HCT116 (cell line): ENCODE measurements at places on chromosomes 6 and 20. TPM values are rescaled to one million over a fixed set of nuclear protein-coding genes. Genes with fewer than 3 reads are reported as not detected.

GRCh38 chr20:16283307-16283706, 289.9 kb downstream of the KIF16B start:
- DNase-seq, result no peak

GRCh38 chr6:104579310-104579863, 280.3 kb downstream of the HACE1 start:
- DNase-seq, result no peak

- DNase-seq, result no peak
These were observed 72.7 kb downstream of the BLOC1S5 start for GRCh38 chr6:7991536-7991935.

DNA sequence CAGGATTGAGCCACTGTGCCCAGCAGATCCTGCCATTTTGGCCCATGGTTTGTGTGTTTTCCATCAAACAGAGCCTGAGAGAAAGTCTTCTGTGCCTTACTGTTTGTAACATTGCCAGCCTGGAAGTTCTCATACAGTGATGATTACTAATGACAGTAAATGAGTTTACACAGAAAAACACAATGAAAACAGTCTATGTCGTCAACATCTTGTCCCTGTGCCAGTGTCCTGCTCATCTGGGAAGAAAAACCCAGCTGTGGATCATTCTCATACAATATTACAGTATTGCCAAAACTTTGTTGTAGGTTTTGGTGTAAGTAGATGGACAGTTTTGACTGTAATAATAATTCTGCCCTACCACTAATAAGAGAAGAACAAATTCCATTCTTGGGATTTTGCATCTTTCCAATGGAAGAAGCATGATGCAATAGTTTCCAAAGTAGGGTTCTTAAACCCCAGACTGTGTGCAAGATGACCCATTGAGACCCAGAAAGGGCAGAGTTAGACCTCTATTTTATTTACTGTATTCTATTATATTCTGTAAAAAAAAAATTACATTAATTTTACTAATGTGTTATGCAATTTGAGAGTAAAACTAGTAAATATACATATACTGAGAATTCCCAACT, 135.0 kb upstream of the JARID2 start:
- DNase-seq, result no peak

DNA sequence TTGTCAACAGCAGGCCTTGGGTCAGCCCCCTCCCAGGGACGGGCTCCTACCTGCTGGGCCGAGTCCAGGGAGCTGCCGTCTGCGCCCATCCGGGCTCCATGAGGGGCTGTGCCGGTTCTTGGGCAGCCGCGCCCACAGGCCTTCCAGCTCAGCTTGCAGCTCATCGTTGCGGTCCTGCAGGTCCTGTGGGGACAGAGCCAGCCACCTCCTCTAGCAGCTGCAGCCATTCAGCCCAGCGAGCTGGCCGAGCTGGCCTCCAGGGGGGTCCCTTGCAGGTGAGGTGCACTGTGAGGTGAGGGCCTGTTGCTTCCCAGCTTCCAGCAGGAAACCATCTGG, 74.4 kb downstream of the GINS1 start:
- DNase-seq, result no peak

DNA sequence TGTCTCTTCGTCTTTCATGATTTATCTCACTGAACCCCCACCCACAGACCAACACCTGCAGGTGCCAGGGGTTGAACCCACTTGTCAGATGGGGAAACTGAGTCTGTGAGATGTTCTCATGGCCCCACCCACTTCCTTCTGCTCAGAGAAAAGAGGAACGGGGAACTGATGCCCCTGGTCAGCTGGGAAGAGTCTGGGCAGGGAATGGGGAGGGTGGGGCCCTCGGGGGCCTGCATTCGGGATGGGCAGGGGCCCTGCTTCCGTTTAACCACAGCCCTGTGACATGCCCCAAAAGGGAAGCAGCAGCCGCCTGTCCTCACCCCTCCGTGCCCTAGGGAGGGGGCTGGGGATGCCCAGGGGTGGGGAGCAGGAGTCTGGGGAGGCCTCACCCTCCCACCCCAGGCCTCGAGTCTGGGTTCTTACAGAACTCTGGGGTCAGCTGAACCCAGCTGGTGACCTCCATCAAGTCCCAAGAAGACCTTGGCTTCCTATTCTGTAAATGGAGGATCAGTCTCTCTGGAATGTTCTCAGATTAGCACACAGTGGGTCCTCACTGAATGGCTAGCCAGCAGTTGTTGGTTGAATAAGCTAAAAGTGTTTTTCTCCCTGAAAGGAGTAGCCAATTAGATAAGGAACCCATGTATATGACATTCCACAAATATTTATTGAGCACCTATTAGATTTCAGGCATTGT, 81.5 kb downstream of the CEBPB start:
- DNase-seq, result no peak

- DNase-seq, result no peak
These were observed 256.2 kb upstream of the MANEA start for GRCh38 chr6:95321126-95321525.

DNA sequence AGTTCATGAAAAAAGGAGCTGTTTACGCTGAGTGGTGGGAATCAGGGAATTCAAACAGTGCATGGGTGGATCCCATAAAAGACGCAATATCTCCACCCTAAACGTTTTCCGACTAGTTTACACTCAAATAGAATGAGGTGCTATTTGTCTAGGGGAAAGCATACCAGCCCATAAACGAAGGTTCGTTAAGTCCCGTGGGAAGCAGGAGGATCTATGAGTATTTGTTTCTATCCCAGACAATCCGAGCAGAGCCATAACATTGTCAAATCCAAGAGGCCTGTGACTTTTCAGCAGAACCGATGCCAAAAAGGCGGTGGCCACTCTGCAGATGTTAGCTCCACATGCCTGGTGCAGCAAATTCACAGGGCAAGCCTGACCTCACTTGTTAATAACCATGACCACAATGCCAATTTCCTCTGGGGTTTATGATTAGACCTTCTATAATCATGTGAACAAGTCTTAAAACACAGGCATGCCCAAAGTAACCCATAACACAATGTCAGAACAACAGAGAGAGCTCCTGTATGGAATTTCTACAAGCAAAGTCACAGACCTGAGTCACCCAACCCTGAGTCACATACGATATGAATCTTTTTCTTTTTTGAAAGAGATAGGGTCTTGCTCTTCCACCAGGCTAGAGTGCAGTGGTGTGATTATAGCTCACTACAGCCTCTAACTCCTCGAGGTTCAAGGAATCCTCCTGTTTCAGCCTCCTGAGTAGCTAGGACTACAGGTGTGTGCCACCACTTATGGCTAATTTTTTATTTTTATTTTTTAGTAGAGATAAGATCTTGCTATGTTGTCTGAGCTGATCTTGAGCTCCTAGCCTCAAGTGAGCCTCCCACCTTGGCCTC, 123.3 kb downstream of the KIF13A start:
- DNase-seq, result peak; percentile 57

DNA sequence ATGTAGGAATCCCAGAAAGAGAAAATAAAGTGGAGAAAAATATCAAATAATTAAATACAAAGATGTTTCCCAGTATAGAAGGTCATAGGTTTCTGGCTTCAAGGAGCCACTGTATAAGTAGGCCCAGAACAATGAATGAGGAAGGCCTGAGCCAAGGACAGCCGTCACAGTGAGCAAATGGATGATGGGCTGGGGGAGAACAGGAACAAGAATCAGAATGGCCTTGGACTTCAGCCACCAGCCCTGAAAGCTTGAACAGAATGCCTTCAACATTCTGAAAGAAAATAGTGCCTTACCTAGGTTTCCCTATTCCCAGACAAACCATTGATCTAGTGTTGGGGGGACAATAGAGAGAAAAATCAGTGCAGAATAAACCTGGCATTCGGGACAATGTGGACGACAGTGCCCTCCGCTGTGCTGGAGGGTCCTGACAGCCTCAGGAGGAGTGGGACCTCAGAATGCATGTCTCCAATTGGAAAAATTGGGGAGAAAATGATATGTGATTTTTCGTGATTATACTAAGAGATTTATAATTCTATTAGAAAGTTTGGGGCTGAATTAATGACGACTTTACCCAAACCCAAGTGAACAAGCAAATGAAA, 333.9 kb upstream of the AGPAT4 start:
- DNase-seq, result no peak

DNA sequence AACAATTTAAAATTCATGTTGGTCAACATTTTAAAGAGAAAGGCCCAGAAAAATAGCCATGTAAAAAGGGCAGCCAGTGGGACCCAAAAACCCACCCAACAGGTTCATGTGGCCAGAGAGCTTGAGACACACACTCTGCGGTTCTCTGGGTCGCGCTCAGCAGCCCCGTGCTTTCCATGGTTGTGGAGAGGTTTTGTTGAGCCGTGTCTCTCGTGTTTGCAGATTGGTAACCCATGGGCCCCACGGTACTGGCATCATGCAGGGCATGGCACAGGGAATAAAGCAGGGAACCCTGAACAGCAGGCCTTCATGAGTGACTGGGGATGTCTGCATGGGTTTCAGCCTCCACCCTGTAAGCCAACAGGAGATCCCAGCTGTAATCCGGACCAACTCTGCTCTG, 127.7 kb upstream of the CST7 start:
- DNase-seq, result no peak

The RALY gene
- total RNA-seq, result 119 TPM

The SLPI gene
- total RNA-seq, result 5.4 TPM

The SCRT2 gene
- not detected for total RNA-seq

The SLC22A2 gene
- not detected for total RNA-seq

The CST1 gene
- total RNA-seq, result not detected

The EPPIN gene
- not detected for total RNA-seq

The PRPH2 gene
- not detected for total RNA-seq

The CLDN20 gene
- total RNA-seq, result not detected

The SLC24A3 gene
- not detected for total RNA-seq
